ENCODE measurements at places on chromosomes 5 and 9. TPM values are rescaled to one million over a fixed set of nuclear protein-coding genes. Genes with fewer than 3 reads are reported as not detected.

TMEM250 gene
- 46.2 TPM for total RNA-seq

AFAP1L1 gene
- 0.36 TPM for total RNA-seq

GLRA1 gene
- total RNA-seq = not detected

CATSPER3 gene
- total RNA-seq = not detected

FBXO10 gene
- 28.2 TPM for total RNA-seq

DMRTA1 gene
- total RNA-seq = 21.3 TPM

CCDC192 gene
- 2.7 TPM for total RNA-seq

DNA sequence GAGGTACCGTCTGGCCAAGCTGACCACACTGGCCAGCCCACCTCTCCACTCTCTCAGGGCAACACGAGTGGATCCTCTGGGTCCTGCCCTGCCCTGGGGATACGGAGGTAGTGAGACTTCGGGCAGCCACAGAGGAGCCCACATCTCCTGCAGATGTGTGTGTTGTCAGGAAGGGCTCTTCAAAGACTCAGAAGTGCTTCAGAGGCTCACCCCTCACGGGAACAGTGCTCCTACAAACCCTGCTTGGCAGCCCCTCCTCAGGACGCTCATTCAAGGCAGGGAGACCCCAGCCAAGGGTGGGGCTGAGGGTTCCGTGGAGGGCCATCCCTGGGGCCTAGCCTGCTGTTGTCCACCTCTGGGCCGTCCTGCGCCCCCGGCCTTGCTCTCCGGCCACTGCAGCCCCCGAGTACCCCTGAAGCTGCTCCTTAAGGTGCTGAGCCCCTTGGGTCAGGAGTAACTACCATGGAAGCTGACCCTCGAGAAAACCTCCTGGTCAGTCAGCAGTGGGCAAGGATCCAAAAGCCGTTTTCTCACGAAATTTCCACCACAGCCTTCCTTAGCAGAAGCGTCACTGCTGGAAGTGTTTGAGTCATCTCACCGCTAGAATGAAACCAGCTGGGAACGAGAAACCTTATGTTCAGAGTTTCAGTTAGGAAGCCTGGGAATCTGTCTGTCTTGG is 23.2 kb upstream of the LRRC14B start:
- no peak for DNase-seq

- DNase-seq = peak; percentile 19
Measured at GRCh38 chr9:121298016-121298538, 30.1 kb downstream of the GSN start.

- DNase-seq = no peak
Measured at GRCh38 chr9:16720386-16720785, 150.1 kb downstream of the BNC2 start.

DNA sequence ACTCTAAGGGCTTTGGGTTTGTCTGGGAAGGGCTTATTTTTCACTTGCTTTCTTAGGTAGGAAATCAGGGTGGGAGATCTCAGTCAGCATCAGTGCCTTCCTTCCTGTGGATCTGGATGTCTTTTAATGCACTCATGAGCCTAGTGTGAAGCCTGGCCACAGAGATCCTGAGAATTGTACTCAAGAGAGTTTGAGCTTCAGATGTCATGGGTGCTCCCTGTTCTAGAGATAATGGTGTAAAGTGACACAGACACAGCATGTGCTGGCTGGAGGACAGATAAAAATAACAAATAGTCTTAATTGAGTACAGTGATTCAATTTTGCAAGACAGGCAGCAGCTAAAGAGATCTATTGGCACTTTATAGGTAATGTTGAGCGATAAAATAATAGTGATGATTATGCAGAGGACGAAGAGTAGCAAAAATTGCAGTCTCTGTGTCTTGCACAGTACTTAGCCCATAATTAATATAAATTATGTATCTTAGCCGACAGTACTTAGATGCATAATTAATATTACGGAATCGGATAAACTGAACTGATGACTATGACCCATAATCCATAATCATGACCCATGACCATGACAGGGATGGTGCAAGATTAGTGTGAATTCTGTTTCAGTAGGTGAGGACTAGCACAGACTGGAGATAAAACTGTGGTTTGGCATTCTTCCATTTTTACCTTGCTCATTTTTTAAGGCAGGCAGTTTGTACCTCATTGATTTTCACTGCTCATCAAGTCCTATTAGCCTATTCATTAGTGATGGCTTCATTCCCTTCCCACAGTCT is 408.7 kb upstream of the PIK3R1 start:
- DNase-seq = no peak

DNA sequence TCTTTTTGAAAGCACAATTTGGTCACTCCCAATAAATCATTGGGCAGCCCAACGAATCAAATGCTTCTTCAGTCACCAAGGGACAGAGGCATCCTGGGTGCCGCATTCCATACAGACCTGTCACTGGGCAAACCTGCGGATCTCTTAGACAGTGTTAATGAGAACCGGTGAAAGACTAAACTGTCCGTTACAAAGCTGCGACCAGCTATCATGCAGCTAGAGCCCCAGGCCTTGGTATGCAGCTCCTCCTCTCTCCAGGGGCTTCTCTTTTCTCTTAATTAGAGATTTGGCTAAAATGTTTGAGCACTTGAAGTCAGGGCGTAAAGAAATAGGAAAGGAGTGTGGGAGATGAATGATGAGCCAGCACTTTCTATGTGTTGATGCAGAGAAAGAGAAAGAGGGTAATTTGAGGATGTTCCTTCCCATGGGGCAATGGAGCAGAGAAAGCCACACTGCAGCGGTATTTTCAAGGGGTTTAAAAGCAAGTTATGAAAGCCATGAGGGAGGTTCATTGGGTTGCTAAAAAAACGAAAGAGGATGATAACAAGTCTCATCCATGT is 175.3 kb downstream of the RFK start:
- peak; percentile 53 for DNase-seq

GRCh38 chr5:1565737-1566734 is 42.3 kb upstream of the LPCAT1 start:
- no peak for DNase-seq

GRCh38 chr5:11427569-11427968 is 476.7 kb downstream of the CTNND2 start:
- DNase-seq = no peak

DNA sequence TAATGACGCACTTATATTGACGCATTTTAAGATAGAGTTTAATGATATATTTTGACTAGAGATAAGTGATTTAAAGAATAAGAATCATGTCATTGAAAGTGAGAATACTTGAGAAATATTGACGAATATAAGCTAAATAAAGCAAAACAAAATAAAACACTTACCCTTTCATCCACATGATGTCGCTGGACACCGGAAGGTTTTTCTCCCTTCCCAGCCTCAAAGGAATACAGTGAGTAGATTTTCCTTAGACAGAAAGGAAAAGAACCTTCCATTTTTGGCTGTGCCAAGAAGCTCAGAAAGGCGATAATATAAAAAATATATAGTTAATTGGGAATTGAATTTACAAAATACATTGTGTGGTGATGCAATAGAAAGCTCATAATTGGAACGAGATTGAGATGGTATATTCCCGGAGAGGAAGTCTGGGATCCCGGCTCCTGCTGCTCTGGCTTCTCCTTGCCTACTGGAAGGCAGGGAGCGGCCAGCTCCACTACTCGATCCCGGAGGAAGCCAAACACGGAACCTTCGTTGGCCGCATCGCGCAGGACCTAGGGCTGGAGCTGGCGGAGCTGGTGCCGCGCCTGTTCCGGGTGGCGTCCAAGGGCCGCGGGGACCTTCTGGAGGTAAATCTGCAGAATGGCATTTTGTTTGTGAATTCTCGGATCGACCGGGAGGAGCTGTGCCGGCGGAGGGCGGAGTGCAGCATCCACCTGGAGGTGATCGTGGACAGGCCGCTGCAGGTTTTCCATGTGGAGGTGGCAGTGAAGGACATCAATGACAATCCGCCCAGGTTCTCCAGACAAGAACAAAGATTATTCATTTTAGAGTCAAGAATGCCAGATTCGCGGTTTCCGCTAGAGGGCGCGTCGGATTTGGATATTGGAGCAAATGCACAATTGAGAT is at the start of gene PCDHA5:
Gene PCDHA5 (plus strand): TSS at position 239 of the 906 bp plus-strand sequence.
- no peak for DNase-seq

GRCh38 chr5:160843240-160843639 is 8.8 kb downstream of the ATP10B start:
- no peak for DNase-seq

DNA sequence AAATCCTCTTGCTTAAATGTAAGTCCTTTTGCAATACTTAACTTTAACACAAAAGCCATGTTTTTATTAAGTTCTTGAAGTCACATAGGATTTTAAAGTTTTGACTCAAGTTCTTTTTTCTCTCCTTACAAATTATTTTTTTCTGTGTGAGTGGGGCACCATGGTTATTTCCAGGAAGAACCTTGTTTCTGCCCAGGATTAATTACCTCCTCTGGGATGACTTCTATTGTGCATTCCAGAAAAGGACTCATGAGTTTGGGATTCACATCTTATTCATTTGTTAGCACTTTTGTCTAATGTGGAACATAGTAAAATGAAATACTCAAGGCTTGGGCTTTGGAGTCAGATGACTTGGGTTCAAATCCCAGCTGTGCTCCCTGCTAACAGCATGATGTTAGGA is 421.4 kb upstream of the WWC1 start:
- no peak for DNase-seq

GRCh38 chr9:93300175-93300572 is 116.2 kb downstream of the WNK2 start:
- DNase-seq = no peak

- no peak for DNase-seq
Measured at GRCh38 chr5:138661291-138661960, 86.2 kb upstream of the HSPA9 start.

DNA sequence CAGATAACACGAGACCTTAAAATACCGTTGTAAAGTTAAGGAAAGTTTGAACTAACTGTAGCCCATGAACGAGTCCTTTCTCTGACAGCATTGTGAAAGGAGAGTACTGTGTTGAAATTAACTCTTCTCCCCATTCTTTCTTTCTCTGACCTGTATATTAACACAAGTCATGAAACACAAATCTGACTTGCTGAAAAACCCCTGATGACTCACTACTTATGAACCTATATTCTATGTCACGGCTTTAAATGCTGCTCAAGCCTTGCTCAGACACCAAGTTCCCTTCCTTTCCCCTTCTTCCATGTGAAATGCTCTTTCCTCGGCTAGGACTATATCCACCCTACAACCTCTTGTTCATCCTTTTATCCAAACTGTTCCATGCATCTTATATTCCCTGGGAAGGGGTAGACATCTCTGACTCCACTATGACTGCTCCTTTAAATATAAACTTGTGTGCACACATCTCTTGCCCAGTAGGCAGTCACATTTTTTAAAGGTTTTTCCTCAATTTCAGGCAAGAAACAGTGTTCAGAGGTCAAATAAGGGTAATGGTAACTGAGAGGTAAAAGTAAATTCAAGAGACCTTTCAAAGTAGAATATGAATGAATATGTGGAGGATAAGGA is 142.9 kb downstream of the NFIB start:
- DNase-seq = no peak

- DNase-seq = no peak
Measured at GRCh38 chr9:99866398-99866797, 40.1 kb upstream of the STX17 start.

- no peak for DNase-seq
Measured at GRCh38 chr5:171966270-171966669, 40.2 kb downstream of the FBXW11 start.
